ENCODE measurements at places on chromosomes 16 and 17.
A peak's percentile ranks its signal among the peaks of the same experiment; 100 is the strongest.

GRCh38 chr17:43784628-43785101 is 4.4 kb downstream of the CFAP97D1 start:
- no peak for DNase-seq

DNA sequence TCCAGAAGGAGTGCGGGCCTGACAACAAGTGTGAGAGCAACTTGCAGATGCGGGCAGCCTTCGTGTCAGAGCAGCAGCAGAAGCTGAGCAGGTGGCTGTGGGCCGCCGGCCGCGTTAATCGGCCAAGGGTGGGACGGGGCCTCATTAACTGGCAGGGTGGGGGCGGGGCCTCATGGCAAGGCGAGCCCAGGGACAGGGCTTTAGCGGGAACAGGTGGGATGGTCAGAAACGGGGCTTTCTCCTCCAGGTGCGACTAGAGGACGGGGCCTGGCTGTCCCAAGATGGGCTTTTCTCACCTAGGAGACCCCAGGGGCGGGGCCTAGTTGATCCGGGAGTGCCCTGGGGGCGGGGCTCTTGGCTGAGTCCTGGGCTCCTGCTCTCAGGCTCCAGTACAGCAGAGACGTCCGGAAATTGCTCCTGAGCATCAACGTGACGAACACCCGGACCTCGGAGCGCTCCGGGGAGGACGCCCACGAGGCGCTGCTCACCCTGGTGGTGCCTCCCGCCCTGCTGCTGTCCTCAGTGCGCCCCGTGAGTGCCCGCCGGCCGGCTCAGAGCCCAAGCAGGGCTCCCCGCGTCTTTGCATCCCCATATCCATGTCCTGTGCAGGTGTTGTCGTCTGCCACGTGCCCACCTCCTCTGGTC is 18.4 kb upstream of the PDK2 start:
- DNase-seq: peak; percentile 77

- DNase-seq: no peak
Observed at GRCh38 chr16:26186091-26186615, 494.4 kb downstream of the HS3ST4 start.

GRCh38 chr16:87993901-87994300 is 42.7 kb downstream of the BANP start:
- no peak for DNase-seq

- DNase-seq: no peak
Observed at GRCh38 chr17:55089256-55089655, 120.7 kb downstream of the STXBP4 start.

DNA sequence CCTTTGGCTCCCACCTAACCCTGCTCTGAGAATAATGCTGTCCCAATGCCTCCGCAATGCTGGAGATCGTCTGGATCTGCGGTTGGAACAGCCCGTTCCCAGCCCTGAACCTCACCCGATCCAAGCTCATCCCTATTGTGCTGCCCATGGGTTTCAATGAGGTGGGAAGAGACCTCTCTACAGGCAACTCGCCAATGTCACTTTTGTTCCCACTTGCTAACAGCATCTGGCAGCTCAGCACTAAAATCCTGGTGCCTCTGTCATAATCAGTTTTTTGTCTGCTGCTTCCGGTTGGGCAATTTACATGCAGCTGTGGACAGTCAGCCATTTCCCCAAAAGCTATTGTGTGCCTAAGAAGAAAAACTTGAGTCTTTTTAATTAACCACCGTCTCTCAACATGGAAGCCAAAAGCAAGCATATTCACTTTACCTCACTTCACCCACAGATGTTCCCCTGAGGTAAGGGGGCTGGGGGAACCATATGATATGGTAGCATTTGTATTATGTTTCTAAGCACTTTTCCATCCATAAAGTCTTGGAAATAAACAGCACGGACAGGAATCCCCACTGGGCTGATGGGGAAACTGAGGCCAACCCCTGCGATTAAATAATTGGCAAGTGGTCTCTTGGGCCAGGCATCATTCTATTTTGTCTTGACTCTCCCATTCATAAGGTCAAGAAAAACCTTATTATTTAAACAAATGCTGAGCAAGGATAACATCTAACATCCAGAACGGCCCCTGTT is 159.2 kb upstream of the CDH5 start:
- no peak for DNase-seq

- no peak for DNase-seq
Observed at GRCh38 chr17:65975878-65976277, 216.1 kb downstream of the CEP112 start.

GRCh38 chr17:44416558-44417289 is 27.3 kb upstream of the ITGA2B start:
- no peak for DNase-seq

DNA sequence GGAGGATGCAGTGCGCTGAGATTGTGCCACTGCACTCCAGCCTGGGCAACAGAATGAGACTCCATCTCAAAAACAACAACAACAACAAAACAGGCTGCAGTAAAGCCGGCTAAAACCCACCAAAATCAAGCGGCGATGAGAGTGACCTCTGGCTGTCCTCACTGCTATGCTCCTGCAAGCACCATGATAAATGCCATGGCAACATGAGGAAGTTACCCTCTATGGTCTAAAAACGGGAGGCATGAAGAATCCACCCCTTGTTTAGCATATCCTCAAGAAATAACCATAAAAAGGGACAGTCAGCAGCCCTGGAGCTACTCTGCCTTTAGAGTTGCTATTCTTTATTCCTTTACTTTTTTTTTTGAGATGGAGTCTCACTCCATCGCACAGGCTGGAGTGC is 8.4 kb upstream of the LGALS3BP start:
- no peak for DNase-seq

GRCh38 chr17:65433157-65433556 is 128.3 kb downstream of the AXIN2 start:
- no peak for DNase-seq

DNA sequence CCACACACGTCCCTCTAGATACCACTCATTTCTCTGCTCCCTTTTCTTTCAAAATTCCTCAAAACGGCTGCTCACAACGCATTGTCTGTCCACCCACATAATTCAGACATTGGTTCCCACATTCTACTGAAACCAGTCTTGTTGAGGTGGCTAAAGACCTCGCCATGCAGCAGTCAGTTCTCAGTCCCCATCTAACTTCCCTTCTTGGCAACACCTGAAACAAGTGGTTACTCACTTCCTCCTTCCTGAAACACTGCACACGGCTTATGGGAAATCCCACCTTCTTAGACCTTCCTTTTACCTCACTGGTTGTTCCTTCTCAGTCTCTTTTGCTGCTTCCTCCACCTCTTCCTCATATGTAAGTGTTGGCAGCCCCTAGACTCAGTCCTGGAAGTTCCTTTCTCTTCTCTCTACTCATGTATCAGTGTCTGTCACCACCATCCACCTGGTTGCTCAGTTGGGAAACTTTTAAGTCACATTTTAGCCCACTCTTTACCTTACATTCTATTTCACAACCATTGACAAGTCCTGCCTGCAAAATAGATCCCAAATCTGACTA is 277.1 kb downstream of the CEP112 start:
- no peak for DNase-seq

Data from ecto neural progenitor cell (in vitro differentiated cells).